CD4-positive, alpha-beta T cell treated with Interleukin-6 for 4 hours (primary cell): ENCODE measurements at places on chromosomes 16 and 17.

- DNase-seq = no peak
These were observed 3.9 kb downstream of the TIMM22 start for GRCh38 chr17:1000597-1001461.

- DNase-seq = no peak
These were observed 3.7 kb upstream of the NLK start for GRCh38 chr17:28038802-28039201.

DNA sequence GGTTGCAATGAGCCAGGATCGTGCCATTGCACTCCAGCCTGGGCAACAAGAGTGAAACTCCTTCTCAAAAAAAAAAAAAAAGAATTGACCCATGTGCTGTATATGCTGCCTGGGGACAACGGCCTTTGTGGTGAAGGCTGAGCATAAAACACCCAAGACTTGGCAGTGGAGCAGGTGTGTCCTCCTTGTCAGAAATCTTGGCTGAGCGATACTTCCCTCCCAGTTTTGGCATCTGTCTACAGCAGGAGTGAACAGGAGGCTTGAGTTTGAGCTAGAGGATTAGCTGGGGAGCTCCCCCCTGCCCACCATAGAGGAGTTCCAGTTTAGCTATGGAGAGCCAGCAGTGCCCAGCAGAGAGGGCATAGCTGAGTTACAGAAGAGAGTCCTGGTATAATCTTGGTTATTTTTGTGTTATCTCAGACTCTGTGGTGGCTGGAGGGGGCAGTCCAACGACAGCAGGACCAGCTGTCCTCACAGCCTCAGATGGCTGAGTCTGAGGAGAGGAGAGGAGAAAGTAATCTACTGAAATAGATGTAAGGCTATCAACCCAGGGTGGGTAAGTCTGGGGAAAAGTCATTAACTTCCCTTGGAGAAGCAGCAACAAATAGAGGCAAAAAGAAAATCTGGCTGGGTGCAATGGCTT lies 18.4 kb downstream of the SP2 start:
- no peak for DNase-seq

- DNase-seq = no peak
These were observed 70.7 kb downstream of the RBFOX3 start for GRCh38 chr17:79539944-79540705.

DNA sequence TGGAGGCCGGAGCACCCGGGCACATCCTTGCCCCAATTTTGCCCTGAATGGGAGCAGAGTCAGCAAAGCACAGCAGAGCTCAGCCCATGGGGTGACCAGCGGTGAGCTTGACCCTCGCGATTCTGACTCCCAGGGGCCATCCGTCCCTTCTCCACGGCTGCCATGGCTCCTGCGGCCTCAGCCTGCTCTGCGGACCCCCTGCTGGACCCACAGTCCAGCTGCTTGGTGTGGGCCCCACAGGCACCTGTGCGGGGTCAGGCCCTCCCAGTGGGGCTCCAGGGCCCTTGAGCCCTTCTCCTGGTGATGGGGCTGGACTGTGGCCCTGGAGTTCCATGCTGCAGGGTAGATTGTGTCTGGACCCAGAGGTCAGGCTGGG lies 144.2 kb downstream of the ENGASE start:
- DNase-seq = no peak

GRCh38 chr17:56681561-56682266 lies 88.2 kb downstream of the NOG start:
- DNase-seq = peak; percentile 28

- no peak for DNase-seq
These were observed 321.9 kb upstream of the ZFHX3 start for GRCh38 chr16:73369851-73370250.

GRCh38 chr17:45719335-45720071 lies 64.6 kb upstream of the CRHR1 start:
- DNase-seq = no peak
